ENCODE measurements at places on chromosomes 12 and 14.

DNA sequence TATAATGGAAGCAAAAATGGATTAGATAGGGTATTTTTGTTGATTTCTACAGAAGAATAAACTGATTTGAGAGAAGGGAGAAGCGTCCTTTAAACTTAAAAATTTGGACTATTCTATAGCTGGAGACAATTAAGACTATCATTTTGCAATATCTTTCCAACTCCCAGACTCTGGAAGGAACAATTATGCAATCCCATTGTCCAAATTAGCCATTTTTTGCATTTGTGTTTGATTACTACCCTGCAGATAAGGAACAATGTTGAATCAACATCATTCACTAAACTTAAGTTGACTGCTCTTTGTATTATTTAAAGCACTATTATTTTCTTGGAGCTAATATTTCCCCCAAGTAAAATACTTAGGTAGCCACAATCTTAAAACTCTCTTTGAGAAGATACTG is 34.8 kb upstream of the SELPLG start:
- no peak for DNase-seq

GRCh38 chr12:32151086-32151485 is 44.4 kb downstream of the BICD1 start:
- DNase-seq, result no peak

DNA sequence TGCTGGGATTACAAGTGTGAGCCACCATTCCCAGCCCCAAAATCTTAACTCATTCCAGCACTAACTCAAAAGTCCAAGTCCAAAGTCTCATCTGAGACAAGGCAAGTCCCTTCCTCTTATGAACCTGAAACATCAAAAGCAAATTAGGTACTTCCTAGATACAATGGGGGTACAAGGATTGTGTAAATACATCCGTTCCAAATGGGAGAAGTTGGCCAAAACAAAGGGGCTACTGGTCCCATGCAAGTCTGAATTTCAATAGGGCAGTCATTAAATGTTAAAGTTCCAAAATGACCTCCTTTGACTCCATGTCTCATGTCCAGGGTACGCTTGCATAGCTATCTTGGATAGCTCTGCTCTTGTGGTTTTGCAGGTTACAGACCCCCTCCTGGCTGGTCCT is 94.7 kb upstream of the PPM1H start:
- DNase-seq, result no peak

DNA sequence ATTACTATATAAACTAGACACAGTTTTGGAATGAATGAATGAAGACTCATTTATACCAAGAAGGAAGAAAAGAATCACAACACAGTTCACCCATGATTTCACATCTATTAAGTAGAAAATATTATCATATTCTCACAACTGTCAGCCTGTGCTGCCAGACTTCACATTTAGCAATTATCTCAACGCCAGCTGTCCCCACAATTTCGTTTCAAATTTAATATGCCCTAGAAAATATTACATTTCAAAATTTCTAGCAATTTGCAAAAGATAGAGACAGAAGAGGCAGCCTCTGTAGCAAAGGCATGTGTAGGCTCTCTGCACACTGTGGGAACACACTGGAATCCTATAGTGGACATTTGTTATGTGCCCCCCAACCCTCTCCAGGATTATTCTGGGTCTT is 83.6 kb downstream of the ANKS1B start:
- no peak for DNase-seq

GRCh38 chr14:89308232-89308959 is 108.6 kb downstream of the FOXN3 start:
- no peak for DNase-seq

DNA sequence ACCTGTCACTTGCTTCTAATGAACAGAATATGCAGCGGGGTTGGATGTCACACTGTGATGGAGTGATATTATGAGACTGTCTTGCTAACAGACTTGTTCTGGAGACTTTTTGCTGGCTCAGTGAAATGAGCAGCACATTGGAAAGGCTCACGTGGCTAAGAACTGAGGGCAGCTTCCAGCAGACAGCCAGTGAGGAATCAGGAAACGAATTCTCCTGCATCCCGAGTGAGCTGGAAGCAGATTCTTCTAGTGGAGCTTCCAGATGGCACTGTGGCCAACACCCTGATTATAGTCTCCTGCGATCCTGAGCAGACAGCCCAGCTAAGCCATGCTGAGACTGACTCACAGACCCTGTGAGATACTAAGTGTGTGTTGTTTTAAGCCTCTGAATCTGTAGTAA is 16.1 kb upstream of the TSPAN9 start:
- DNase-seq, result no peak

- no peak for DNase-seq
These were observed 34.5 kb downstream of the USP44 start for GRCh38 chr12:95516757-95517156.

DNA sequence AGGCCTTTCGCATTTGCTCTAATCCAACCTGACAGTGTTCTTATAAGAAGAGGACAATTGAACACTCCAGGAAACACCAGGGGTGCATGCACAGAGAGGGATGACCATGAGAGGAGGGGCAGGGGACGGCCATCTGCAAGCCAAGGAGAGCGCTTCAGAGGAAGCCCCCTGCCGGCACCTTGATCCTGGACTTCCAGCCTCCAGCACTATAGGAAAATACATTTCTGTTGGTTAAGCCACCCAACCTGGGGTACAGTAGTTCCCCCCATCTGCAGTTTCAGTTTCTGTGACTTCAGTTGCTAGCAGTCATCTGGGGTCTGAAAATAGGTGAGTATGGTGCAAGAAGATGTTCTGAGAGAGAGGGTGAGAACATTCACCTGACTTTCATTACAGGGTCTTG is 64.7 kb downstream of the CLMN start:
- DNase-seq, result no peak

GRCh38 chr12:125132698-125133400 is 67.6 kb downstream of the AACS start:
- no peak for DNase-seq

DNA sequence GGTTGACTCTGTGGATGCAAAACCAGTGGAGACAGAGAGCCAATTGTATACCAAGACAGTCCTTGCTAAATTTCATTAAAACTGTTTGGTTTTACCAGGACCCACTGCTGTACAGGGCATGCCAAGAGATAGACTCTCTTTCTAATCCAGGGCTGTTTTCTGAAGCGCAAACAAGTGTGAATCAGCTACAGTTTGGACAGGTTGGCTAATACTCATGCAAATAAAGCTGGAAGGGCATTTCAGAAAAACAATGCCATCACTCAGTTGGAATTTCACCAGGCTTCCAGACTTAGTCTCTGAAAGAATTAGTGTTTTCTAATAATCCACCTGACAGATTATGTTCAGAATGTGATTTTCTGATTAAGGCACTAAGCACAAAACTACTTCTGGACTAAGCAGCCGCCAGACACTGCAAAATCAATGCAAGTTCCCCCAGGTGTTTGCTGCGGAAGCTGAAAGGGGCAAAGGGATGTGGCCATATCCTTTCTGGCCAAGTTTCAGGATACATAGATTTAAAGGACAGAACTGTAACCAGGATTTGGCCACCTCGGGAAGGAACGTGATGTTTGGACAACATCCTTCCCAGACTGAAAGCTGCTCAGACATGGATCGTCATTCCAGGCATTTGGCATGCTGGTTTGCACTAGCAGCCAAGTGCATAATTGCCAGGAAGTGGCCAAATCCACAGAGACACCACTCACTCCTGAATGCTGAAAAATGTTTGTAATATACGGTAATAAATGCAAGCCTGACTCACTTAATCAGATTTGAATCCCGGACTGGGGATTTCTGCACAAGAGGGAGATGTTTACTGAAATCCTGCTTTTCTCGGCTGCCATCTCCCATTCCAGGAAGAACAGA is 32.0 kb upstream of the CDKN3 start:
- DNase-seq, result no peak

GRCh38 chr12:1173781-1174617 is 183.0 kb downstream of the ERC1 start:
- no peak for DNase-seq

Measured in stimulated activated CD4-positive, alpha-beta T cell treated with anti-CD3 and anti-CD28 coated beads, TNF-alpha, amount 100 ng/mL, for 1 hour (primary cell).